Chondrocyte (in vitro differentiated cells): ENCODE measurements at places on chromosomes 3 and 15. TPM values are rescaled to one million over a fixed set of nuclear protein-coding genes. Genes with fewer than 3 reads are reported as not detected.

GRCh38 chr15:44130778-44131177, 64.3 kb downstream of the FRMD5 start:
- DNase-seq, result no peak

Gene DUT
- total RNA-seq, result 71.0 to 111 TPM (median 71.5 TPM) in 3 replicates

Gene RHOV
- 0.12 to 0.31 TPM in 2 of 3 replicates, not detected in the other for total RNA-seq

Gene HESX1
- 0.77 to 1.7 TPM (median 1.2 TPM) in 3 replicates for total RNA-seq
